ENCODE measurements at places on chromosomes 12 and 14. TPM values are rescaled to one million over a fixed set of nuclear protein-coding genes. Genes with fewer than 3 reads are reported as not detected.

Gene GNB3
- 3.1 TPM for total RNA-seq

Gene SSTR1
- total RNA-seq = 1.2 TPM

Gene HHIPL1
- 0.80 TPM for total RNA-seq

Gene COL2A1
- not detected for total RNA-seq

Gene VWF
- 1,119 TPM for total RNA-seq

Gene SMIM10L1
- 9.7 TPM for total RNA-seq

Gene MYF5
- total RNA-seq = not detected
